Epithelial cell of prostate (primary cell): ENCODE measurements at places on chromosomes 3 and 15.

- DNase-seq: no peak
Observed at GRCh38 chr15:88876573-88876972, 18.8 kb downstream of the HAPLN3 start.

DNA sequence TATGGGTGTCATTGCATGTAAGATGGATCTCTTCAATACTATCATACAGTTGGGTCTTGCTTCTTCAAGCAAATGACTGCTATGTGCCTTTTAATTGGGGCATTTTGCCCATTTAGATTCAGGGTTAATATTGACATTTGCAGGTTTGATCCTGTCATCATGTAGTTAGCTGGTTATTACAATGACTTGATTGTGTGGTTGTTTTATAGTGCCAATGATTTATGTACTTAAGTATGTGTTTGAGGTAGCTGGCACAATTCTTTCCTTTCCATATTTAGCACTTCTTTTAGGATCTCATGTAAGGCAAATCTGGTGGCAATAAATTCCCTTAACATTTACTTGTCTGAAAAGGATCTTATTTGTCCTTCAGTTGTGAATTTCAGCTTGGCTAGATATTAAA, 267.5 kb downstream of the VGLL3 start:
- DNase-seq: peak; percentile 29

GRCh38 chr3:18124501-18124900, 300.6 kb downstream of the SATB1 start:
- DNase-seq: no peak

GRCh38 chr3:133443649-133444422, 44.0 kb downstream of the BFSP2 start:
- peak; percentile 77 for DNase-seq

DNA sequence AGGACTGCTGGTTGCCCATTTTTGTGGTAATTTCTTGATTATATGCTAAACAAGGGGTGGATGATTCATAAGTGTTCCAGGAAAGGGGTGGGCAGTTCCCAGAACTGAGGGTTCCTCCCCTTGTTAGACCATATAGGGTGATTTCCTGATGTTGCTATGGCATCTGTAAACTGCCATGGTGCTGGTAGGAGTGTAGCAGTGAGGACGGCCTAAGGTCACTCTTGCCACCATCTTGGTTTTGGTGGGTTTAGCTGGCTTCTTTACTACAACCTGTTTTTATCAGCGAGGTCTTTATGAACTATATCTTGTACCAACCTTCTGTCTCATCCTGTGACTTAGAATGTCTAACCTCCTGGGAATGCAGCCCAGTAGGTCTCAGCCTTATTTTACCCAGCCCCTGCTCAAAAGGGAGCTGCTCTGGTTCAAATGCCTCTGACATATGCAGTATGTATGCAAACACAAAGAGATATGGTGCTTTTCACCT, 46.2 kb downstream of the C3orf38 start:
- no peak for DNase-seq

GRCh38 chr3:151864423-151865101, 8.9 kb upstream of the SUCNR1 start:
- no peak for DNase-seq

- DNase-seq: no peak
Observed at GRCh38 chr3:23750573-23751210, 55.1 kb upstream of the UBE2E1 start.

DNA sequence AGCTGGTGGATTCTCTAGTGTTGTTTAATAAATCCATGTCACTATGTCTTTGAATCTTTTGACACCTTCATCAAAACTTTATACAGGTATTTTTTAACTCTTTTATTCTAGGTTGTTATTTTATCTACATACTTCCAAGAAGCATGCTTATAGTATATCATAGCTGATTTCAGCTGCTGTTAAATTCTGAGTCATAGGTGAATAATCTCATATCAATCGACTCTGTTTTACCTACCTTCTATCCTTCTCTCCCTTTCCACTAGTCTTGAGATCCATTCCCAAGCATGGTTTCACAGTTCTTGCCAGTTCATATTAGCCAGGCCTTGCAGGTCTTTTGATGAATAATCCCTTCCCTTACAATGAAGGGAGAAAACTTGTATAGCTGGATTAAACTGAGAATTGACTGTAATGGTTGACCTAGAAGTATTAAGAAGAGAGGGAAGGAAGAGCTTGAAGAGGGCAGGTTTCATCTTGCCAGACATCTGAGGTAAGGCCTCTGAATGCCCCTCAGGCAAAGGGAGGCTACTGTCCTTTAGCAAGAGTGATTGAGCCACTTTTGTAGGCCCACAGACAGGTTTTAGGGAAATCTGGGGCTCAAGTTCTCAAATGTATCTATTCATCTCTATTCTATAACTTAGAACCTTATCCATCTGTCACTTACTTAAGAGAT, 146.4 kb downstream of the EPHA6 start:
- peak; percentile 79 for DNase-seq

- no peak for DNase-seq
Observed at GRCh38 chr3:49928481-49929017, 1.1 kb downstream of the MON1A start.

DNA sequence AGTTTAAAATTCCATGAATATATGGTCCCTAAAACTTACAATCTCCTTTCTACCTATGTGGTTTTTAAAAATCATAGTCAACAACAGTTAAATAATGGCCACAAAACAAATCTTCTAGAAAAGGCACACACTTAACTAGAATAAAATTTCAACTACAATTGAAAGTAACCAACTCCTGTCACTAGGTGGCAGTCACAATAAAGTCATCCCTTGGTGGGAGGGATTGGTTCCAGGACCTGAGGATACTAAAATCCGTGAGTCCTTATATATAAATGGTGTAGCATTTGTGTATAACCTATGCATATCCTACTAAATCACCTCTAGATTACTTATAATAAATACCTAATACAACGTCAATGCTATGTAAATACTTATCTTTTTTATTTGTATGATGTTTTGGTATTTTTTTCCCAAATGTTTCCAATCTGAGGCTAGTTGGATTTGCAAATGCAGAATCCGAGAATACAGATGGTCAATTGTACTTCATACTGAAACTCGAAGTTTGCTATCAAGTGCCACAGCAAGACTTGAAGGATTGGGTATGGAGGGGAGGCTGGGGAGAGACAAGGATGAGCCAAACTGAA, 172.6 kb downstream of the FMN1 start:
- DNase-seq: no peak

- DNase-seq: no peak
Observed at GRCh38 chr3:149647285-149647684, 10.5 kb downstream of the WWTR1 start.

- no peak for DNase-seq
Observed at GRCh38 chr15:65402961-65403360, 19.8 kb downstream of the IGDCC4 start.

GRCh38 chr15:73873889-73874511, 636 bp downstream of the TBC1D21 start:
- no peak for DNase-seq

DNA sequence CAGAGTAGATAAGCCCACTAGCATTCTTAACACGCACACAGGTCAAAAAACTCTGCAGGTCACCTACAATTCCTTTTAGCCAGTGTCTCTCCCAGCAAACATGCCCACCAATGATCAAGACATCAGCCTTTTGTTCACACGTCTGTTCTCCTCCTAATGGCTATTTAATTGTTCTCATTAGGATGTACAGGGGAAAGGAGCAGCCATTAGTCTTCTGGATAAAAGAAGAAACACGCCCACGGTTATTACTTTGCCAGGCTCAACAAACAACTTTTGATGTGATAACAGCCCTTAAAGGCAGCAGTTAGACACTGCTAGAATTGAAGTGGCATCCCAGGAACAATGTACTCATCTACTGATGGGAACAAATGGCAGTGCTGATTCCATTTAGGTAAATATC, 108.8 kb downstream of the NTRK3 start:
- DNase-seq: no peak

DNA sequence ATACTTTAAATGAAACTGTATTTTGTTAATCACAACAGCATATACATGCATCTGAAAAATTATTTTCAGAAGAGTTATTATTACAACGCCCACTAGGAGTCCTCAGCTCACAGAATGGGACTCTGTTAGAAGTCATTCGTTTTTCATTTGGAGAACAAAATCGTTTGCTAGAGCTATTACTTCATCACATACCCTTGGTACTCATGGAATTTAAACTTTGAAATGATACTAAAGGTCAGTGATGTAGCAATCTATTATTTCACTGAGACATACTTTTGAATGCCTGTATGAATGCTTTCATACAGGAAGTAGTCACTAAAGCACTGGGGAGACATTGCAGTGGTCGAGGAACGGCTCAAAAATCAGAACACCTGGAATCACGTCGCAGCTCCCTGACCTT, 198.1 kb downstream of the MBNL1 start:
- DNase-seq: no peak

GRCh38 chr15:94290730-94291129, 59.4 kb downstream of the MCTP2 start:
- no peak for DNase-seq

DNA sequence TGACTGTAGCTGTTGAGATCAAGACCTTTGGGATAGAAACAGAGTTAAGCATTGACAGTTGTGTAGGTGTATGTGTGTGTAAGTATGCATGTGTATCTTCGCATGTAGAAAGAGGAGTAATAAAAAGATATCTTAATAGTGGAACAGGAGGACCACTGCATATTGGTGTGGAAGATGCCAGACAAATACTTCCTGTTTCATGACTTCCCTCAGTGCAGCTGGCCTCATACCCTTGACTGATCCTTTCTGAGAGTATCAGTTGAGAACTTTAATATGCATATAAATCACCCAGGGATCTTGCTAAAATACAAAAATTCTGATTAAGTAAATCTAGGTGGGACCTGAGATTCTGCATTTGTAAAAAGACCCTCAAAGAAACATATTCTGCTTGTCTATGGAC, 8.5 kb upstream of the ZBED2 start:
- DNase-seq: no peak

DNA sequence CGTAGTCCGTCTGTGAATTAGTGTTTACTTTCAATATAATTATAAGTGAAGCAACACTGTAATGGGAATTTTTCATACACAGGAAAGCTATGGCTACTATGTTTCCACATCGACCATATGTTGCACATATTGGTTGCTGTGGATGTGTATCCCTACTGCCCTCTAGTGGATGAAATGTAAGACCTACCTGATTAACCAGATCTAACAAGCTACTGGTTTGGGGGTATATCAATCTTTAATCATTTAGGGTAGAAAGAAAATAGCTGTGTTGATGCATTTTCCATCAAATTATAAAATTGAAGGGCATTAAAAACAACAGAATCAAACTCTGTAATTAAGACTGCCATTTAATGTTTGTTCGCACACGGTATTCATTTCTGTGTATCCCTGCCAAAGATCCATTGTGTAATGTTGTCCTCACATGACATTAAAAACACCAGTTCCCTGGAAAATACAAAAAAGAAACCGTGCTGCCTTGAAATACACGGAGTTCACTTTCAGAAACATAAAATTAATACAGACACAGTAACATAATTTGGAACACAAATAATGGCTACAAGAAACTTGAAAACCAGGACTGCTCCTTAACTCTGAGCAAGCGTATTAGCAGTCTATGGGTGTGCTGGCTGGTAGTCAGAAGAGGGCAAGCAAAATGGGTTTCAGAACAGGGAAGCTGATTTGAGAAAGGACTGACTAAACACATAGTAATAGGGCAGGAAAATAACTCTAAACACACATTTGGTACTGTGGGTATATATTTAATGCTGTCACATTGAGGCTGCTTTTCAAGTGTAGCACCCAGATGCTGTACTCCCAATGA, 125.1 kb downstream of the TIGIT start:
- no peak for DNase-seq

DNA sequence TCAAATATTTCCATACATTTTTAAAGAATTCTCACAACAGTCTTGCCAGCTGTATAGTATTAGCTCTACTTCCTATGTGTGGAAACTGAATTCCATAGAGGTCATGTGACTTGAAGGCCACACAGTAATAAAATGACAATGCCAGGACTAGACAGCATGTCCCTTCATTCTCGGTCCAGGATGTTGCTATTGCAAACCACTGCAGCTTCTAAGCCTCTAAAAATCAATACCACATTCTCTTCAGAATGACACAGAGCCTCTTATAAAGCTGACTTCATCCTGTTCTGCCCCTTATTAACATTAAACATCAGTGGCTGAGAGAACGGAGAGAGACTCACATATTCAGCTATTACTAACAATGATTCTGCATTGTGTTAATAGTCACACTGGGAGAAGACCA, 240.3 kb upstream of the PEX5L start:
- no peak for DNase-seq

DNA sequence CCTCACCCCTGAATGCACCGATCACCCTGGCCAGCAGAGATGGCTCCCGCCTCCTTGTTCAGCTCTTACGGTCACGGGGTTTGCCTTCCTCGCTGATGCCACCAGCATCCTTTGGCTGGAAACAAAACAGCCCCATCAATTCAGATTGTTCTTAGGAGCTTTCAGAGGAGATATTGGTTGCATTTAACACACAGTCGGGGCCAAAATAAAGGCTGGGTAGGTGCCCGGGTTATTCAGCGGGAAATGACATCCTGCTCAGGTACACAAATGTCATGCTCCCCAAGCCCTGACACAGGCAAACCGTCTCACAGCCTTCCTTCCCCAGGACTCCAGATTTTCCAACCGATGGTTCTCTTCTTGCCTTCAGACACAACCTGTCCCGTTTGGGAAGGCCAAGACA, 62.4 kb upstream of the MEF2A start:
- no peak for DNase-seq

- no peak for DNase-seq
Observed at GRCh38 chr3:37249717-37250116, 75.3 kb upstream of the LRRFIP2 start.

- DNase-seq: no peak
Observed at GRCh38 chr3:81929697-81930096, 168.3 kb upstream of the GBE1 start.

GRCh38 chr3:64080616-64081234, 57.4 kb upstream of the PSMD6 start:
- no peak for DNase-seq

DNA sequence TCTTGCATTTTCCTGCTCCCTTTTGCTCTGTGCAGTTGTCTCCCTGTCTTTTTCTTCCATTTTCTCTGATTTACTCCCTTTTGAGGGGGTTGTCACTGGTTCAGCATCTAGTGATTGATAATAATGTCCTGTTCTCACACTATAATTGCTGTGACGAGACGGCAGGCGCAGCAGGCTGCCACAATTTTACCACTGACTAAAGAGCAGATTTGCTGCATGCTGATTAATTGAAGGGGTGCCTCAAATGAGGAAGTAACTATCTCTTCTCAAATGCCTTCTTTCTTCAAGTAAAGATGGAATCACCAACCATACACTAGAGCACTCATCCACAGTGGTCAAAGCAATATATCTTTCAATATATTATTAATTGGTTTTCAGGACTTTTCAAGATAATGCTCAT, 219.3 kb downstream of the CBLB start:
- DNase-seq: no peak
